ENCODE measurements at places on chromosomes 4 and X.

DNA sequence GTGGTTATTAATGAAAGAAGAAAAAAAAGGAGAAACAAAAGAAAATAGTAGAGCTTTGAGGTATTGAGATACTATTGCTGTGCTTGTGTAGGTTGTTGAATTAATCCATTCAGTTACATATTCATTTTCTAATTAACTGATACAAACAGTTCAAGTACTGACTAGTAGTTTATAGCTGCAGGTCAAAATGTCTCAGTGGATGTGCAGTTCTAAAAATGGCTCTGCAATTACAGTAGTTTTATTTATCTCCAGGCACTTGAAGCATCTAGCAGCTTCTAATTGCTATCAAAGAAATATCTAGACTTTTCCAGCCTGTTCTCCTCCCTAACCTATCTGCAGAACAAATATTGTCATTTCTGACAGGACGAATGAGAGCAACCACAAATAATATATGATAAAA lies 1887.7 kb upstream of the PCDH7 start:
- no peak for DNase-seq

DNA sequence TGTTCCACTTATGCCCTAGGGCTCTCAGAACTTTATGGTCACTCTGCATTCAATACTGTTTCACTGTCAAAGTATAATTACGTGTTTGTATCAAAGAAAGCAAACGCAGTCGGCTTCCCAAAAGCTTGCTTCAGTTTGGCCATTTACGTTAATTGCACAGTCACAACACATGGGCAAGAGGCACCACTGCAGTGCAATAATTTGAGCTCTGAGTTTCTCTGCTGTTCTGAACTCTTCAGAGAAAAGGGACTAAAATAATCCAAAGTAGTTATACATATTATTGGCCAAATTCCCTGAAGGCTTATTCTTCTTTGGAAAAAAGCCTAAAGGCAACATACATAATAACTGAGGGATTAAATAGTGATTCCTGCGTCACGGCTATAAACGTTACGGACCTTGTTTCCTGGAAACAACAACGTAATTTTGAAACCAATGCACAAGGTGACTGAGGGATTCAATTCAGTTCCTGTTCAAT lies 51.3 kb downstream of the RNF150 start:
- no peak for DNase-seq

- no peak for DNase-seq
These were observed 94.1 kb downstream of the COX18 start for GRCh38 chr4:72975488-72975784.

DNA sequence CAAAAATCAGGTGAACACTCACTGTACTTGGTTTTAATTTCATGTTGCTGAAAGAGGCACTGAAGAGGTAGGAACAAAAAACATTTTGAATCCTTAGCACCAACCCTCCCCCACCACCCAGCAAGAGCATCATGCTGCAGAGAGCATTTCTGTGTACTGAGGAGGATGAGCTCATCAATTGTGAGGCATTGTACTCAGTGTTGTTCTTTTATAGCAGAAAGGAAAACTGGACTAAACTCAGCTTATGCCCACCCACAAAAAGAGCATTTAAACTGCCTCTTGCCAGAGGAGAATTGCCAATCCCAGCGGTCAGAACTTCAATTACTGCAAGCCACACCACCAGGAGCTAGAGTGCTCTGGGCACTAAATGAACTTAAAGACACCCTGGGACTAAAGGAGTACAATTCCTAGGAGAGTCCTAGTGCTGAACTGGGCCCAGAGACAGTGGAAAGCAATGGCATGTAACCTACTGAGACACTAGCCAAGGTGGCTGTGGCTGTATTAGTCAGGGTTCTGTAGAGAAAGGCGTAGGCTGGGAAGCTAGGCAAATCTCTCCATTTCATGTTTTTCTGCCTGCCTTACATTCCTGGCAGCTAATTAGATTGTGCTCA lies 280.7 kb upstream of the KLHL4 start:
- no peak for DNase-seq

DNA sequence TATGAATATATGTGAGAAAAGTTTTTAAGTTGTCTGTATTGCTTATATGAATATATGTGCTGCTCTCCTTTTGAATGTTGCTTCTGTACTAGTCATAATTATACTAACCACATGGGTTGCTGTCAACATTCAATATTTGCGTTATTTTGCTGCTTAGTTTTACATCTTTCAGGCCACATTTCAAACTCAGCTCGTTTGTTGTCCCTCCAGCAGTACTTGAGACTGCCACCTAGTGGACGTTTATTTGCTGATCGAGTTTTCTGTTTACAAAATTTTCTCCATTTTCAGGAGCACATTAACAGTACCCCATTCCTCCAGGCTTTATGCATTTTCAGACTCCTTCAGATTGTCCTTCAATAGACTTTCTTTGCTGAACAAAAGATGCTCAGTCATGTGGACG lies 75.8 kb downstream of the NUDT11 start:
- DNase-seq = no peak

DNA sequence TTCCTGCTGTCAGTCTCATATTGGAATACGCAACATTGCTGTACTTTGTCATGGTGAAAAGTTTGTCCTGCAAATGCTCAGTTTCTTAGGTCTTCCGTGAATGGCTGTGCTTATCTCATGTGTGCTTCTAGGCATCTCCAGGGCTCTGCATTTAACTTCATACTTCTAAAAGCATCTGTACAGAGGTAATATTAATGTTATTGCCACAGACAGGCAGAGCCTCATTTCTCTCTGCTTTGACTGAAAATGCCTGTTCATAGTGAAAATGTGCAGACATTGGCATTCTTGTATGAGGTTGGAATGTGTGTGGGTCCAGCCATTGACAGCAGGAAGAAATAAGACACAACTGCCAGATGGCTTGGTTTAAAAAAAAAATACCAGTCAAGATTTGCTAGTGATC lies 140.1 kb upstream of the TTC29 start:
- DNase-seq = no peak

DNA sequence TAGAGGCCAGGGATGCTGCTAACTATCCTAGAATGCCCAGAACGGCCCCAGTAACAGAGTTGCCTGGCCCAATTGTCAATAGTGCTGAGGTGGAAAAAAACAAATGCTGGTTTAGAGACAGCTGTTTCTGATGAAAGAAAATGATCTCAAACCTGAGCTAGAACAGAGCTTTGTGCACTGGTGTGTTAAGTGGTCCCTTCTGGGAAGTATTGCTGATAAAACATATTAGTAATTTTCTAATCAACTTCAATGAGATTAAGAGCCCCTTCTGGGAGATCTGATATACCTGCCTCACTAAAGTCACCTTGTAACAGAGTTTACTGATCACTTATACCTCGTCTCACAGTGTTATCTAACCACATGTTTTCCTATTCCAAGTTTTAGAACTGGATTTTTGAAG lies 42.1 kb downstream of the SMPX start:
- no peak for DNase-seq

All from HS-27A (cell line).